ENCODE measurements at places on chromosomes 13 and 19. TPM values are rescaled to one million over a fixed set of nuclear protein-coding genes. Genes with fewer than 3 reads are reported as not detected.

The NDUFA3 gene
- polyA plus RNA-seq = 84.6 TPM

- no peak for DNase-seq
Measured at GRCh38 chr13:112752711-112753541, 63.1 kb downstream of the ATP11A start.

DNA sequence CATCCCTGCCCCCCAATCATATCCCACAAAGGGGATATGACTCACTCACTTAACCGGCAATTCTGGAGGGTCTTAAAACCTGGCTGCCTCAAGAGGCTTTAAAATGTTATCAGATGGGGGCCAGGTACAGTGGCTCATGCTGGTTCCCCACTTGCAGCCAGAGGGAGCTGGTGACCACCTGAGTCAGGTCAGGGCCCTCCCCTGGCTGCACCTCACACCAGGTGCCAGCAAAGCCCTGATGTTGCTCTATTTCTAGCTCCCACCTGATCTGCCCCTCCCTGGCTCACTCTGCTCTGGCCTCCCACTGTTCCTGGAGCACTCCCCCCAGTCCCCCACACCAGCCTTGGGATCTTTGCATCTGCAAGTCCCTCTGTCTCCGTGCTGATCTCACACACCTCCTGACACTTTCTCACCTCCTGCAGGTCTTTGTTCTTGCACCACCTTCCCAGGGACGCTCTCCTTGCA, 14.2 kb downstream of the HPN start:
- no peak for DNase-seq

DNA sequence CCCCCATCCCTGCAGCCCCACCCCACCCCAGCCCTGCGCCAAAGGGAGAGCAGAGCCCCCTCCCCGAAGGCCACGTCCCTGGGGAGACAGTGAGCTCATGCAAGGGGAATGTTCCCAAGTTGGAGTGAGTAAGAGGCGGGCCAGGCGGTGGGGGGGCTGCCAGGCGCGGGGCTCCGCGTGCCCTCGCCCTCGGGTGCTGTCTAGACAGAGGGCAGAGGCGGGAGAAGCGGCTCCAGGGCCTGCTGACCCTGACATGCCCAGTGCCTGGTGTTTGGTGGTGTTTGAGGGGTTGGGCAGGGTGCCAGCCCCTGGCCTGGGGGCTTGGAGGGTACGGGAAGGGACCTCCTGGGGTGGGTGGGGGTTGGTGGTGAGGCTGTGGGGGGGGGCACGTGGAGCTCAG, 1.0 kb downstream of the FSTL3 start:
- no peak for DNase-seq

The PLK5 gene
- 0.14 TPM for polyA plus RNA-seq

DNA sequence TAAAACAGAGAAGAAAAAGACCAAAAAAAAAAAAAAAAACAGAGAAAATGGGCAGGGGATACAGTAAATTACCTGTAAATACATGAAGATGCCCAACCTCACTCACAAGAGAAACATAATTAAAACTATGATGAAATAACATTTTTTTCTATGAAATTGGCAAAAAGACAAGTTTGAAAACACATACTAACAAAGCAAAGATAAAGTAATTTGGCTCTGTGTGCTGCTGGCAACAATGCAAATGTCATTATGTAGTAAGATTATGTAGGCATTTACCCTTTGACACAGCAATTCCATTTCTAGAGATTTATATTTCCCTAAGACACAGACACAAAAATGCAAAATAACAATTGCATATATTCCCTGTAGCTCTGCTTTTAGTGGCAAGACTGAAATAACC, 20.2 kb downstream of the ZC3H13 start:
- no peak for DNase-seq

GRCh38 chr19:4174895-4175668, 7.3 kb downstream of the SIRT6 start:
- DNase-seq = no peak

DNA sequence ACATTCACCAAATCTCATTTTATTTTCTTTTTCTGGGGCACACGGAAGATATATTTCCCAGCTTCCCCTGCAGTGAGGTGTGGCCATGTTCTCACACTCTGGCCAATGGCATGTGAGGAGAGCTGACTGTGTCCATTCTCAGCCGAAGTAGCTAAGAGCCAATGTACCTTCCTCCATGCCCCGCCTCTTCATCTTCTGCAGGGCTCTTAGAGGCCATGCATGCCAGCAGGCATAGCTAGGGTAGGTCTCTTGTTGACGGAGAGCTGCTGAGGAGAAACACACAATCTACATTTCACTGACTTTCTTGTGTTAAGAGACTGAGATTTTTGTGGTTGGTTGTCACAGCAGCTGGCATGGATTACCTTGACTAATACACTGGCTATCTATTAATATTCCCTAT, 9.8 kb upstream of the MICU2 start:
- DNase-seq = no peak

DNA sequence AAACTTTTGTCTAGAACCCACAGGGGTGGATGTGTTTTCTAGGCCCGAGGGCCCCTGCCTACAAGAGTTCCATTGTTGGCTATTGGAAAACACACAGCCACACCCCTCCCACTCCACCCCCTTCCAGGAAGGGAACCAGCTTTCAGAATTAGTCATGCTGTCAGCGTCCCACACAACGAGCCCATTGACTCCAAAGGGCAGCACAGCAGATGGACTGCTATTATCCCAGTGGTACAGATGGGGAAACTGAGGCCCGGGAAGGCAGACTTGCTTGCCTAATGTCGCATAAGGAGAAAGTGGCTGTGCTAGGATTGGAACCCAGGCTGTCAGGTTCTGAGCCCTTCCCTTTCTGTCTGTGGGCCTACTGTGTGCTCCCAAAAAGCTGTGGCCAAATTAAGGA, 8.1 kb upstream of the FXYD3 start:
- DNase-seq = no peak

DNA sequence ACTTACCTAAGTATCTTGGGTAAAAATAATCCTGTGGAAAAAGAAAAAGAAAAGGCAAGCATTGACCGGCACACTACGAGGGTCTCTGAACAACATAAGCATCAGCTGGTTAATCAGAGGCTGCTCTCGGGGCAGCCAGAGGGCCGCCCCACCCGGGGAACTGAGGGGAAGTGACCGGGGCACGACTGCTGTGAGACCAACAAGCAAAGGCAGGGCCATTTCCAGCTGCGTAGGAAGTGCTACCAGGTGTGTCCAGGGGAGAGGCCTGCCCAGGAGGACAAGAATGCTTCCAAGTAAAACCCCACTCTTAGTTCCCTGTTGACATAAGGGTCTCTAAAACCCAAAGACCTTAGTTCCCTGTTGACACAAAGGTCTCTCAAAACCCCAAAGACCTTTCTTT, 15.9 kb downstream of the GAS6 start:
- no peak for DNase-seq

The PRRG2 gene
- 5.8 TPM for polyA plus RNA-seq
